Transverse colon (tissue), 4 donors: ENCODE measurements at places on chromosomes 2 and 18. TPM values are rescaled to one million over a fixed set of nuclear protein-coding genes. Genes with fewer than 3 reads are reported as not detected.

The STON1 gene
- total RNA-seq = 28.8 TPM

The DSG1 gene
- total RNA-seq = not detected

The EN1 gene
- not detected for total RNA-seq

The BCL2 gene
- 14.3 TPM for total RNA-seq

The ASXL3 gene
- 0.75 TPM for total RNA-seq

The RRM2 gene
- total RNA-seq = not detected

The ATP6V1B1 gene
- total RNA-seq = not detected

The REEP1 gene
- 14.1 TPM for total RNA-seq

The CCDC150 gene
- 1.6 TPM for total RNA-seq

The ANKRD53 gene
- total RNA-seq = not detected

GRCh38 chr2:215388002-215388728 is 47.7 kb downstream of the FN1 start:
- H3K27me3 ChIP-seq = no peaks in the 10 kb centered on the region
- no peaks in the 10 kb centered on the region for H3K4me1 ChIP-seq
- no peak for DNase-seq
- H3K27ac ChIP-seq = no peak overlapping the region

DNA sequence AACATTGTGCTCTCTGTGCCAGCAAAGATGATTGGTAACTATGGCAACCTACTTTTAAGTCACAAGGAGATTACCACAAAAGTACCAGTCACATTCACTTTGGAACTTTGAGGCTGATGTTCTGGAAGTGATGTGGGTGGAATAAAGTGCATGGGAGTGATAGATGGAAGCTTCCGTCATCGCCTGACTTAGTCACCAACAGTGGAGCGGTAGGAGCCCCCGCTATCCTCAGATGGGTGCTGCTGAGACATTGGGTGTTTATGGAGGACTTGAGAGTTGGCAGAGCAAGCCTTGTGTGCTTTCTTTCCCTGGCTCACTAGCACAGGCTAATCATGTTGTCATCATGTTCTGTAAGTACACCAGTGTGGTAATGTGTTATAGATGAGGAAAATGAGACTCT is 4.6 kb downstream of the PPP1R7 start:
- H3K27ac ChIP-seq = no peak overlapping the region
- H3K4me1 ChIP-seq = peaks cover 8% of the 10 kb centered on the region
- peaks cover 16% of the 10 kb centered on the region for H3K36me3 ChIP-seq
- no peaks in the 10 kb centered on the region for H3K27me3 ChIP-seq
- DNase-seq = no peak

- no peak overlapping the region for H3K27ac ChIP-seq
- no peaks in the 10 kb centered on the region for H3K4me1 ChIP-seq
- no peaks in the 10 kb centered on the region for H3K27me3 ChIP-seq
- no peaks in the 10 kb centered on the region for H3K36me3 ChIP-seq
- no peak for DNase-seq
Observed at GRCh38 chr2:192535956-192536921, 341.5 kb upstream of the TMEFF2 start.

- H3K27ac ChIP-seq = no peak overlapping the region
- H3K27me3 ChIP-seq = no peaks in the 10 kb centered on the region
- no peaks in the 10 kb centered on the region for H3K36me3 ChIP-seq
- no peak for DNase-seq
- H3K4me1 ChIP-seq = no peaks in the 10 kb centered on the region
- no peak overlapping the region for H3K4me3 ChIP-seq
Observed at GRCh38 chr2:19883971-19884720, 17.6 kb downstream of the TTC32 start.

- H3K27me3 ChIP-seq = no peaks in the 10 kb centered on the region
- DNase-seq = no peak
- H3K36me3 ChIP-seq = no peaks in the 10 kb centered on the region
- H3K27ac ChIP-seq = peak overlapping the region; percentile 26
- peaks cover 47% of the 10 kb centered on the region for H3K4me1 ChIP-seq
Observed at GRCh38 chr2:105772362-105772761, 27.6 kb downstream of the NCK2 start.

DNA sequence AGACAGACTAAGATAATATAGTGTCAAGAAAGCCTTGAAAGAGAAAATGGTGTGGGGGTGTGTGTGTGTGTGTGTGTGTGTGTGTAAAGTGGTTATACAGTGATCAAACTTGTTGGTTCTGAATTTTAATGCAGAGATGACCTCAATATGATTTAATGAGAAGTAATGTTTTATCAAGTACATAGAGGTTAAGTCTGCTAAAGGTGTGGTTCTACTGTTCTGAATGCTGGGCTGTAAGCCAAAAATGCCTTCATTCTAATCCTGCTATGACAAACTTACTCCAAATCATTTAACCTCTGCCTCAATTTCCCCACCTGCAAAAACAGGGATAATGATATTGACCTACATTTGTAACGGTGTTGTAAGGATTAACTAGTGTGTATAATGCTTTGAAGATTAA is 87.9 kb downstream of the WDPCP start:
- DNase-seq = no peak
- no peaks in the 10 kb centered on the region for H3K36me3 ChIP-seq
- H3K4me3 ChIP-seq = no peak overlapping the region
- no peaks in the 10 kb centered on the region for H3K4me1 ChIP-seq
- no peaks in the 10 kb centered on the region for H3K27me3 ChIP-seq

- DNase-seq = no peak
- H3K4me3 ChIP-seq = no peak overlapping the region
- no peaks in the 10 kb centered on the region for H3K27me3 ChIP-seq
- no peak overlapping the region for H3K27ac ChIP-seq
Observed at GRCh38 chr18:25736516-25736915, 353.9 kb downstream of the SS18 start.

DNA sequence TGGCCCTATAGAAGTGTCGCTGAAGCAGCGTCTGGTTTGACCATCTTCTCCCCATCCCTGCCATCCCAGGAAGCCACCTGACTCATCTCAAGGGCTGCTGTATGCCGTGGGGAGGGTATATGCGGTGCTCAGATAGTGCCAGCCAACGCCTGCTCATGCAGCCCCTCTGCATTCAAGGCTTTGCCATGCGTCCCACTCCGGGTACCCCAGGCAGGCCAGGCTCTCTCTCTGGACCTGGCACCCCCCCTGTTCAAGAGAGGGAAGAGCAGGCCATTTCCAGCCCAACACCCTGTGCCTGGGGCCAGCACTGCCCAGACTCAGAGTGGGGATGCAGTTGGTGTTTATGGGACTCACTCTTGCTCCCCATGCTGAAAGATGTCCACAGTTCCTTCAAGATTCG is 130.0 kb downstream of the GLI2 start:
- H3K4me1 ChIP-seq = peaks cover 9% of the 10 kb centered on the region
- H3K4me3 ChIP-seq = no peak overlapping the region
- DNase-seq = no peak
- no peaks in the 10 kb centered on the region for H3K36me3 ChIP-seq

- no peak overlapping the region for H3K4me3 ChIP-seq
- DNase-seq = no peak
- no peaks in the 10 kb centered on the region for H3K4me1 ChIP-seq
- no peaks in the 10 kb centered on the region for H3K27me3 ChIP-seq
- no peaks in the 10 kb centered on the region for H3K36me3 ChIP-seq
Observed at GRCh38 chr18:8835521-8835953, 130.2 kb downstream of the MTCL1 start.

GRCh38 chr2:6908291-6908690 is 8.9 kb upstream of the RNF144A start:
- no peaks in the 10 kb centered on the region for H3K4me1 ChIP-seq
- H3K27ac ChIP-seq = no peak overlapping the region
- H3K36me3 ChIP-seq = no peaks in the 10 kb centered on the region
- H3K4me3 ChIP-seq = no peak overlapping the region
